PC-9 (cell line): ENCODE measurements at places on chromosomes 4 and X. TPM values are rescaled to one million over a fixed set of nuclear protein-coding genes. Genes with fewer than 3 reads are reported as not detected.

DNA sequence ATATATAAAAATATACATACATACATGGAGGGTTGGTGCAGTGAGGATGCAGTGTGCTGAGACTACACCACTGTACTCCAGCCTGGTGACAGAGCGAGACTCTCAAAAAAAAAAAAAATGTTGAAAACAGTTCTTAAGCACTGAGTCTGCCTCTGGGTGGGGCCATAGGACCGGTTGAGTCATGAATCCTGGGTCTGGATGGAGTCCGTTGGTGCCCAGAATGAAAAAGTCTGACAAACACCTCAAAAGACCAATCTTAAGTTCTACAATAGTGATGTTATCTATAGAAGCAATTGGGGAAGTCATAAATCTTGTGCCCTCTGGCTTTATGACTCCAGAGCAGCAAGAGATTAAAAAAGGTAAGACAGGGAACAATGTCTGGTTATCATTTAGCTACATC, 70.4 kb downstream of the FGFBP1 start:
- H3K4me1 ChIP-seq = no peaks in the 10 kb centered on the region
- H3K27me3 ChIP-seq = no peaks in the 10 kb centered on the region
- no peak for DNase-seq
- H3K27ac ChIP-seq = no peak overlapping the region
- H3K4me3 ChIP-seq = no peak overlapping the region

DNA sequence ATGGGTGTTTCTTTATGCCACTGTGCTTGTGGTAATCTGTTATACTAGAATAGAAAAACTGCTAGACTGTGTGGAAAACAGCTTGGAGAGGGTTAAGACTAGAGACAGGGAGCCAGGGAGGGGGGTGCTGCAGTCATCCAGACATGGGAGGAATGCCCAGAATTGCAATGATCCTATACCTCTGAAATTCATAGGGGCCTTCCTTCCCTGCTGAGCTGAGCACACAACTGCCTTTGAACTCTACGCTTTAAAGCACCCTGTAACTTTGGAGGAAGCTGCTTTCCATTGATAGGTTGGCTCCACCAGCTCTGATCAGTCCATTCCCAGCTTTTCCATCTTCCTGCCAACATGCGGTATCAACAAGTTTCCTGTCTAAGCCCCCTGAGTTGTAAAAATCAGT, 155.9 kb upstream of the RASGEF1B start:
- no peaks in the 10 kb centered on the region for H3K27me3 ChIP-seq
- DNase-seq = no peak
- H3K36me3 ChIP-seq = no peaks in the 10 kb centered on the region
- H3K4me3 ChIP-seq = no peak overlapping the region

- DNase-seq = no peak
- H3K4me3 ChIP-seq = no peak overlapping the region
- H3K36me3 ChIP-seq = no peaks in the 10 kb centered on the region
- no peaks in the 10 kb centered on the region for H3K4me1 ChIP-seq
- H3K27ac ChIP-seq = no peak overlapping the region
- no peaks in the 10 kb centered on the region for H3K27me3 ChIP-seq
Observed at GRCh38 chr4:120025516-120025915, 41.1 kb downstream of the MAD2L1 start.

- no peaks in the 10 kb centered on the region for H3K36me3 ChIP-seq
- no peak overlapping the region for H3K27ac ChIP-seq
- no peaks in the 10 kb centered on the region for H3K4me1 ChIP-seq
- H3K27me3 ChIP-seq = no peaks in the 10 kb centered on the region
Observed at GRCh38 chrX:110251526-110251925, 66.4 kb downstream of the AMMECR1 start.

DNA sequence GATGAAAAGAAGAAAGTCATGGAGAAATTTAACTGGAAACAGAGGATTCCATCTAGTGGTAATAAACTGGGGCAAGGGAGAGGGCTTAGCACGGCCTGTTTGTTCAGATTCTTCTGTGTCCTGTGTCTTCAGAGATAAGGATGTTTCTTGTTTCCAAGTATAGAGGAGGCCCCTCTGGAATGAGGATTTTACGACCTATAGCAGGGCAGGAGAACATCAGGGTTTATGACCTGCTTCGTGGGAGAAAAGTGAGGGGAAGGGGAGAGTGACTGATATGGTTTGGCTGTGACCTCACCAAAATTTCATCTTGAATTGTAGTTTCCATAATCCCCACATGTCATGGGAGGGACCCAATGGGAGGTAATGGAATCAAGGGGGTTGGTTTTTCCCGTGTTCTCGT, 93.0 kb upstream of the LDB2 start:
- H3K36me3 ChIP-seq = no peaks in the 10 kb centered on the region
- H3K27me3 ChIP-seq = no peaks in the 10 kb centered on the region
- DNase-seq = no peak
- no peaks in the 10 kb centered on the region for H3K4me1 ChIP-seq

- no peaks in the 10 kb centered on the region for H3K27me3 ChIP-seq
- DNase-seq = no peak
- no peak overlapping the region for H3K4me3 ChIP-seq
- H3K36me3 ChIP-seq = no peaks in the 10 kb centered on the region
- no peak overlapping the region for H3K27ac ChIP-seq
Observed at GRCh38 chrX:41322821-41323603, 10.9 kb upstream of the DDX3X start.

DNA sequence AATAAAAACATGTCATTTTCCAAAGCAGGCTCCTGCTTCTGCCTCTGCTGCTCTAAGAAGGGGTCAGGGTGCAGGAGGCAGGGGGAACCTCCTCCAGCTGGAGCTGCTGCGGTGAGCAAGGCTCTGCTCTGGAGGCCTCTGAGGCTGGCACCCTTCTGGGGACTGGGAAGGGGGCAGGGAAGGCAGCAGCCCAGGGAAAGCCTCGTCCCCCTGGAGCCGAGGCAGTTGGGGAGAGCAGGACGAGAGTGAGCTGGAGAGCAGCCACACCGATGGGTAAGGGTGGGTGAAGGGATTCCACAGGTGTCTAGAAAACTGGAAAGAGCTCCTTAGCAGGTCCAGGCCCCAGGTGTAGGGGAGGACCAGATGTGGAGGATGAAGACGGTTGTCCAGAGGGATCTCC, 2.0 kb upstream of the CTAG2 start:
- no peaks in the 10 kb centered on the region for H3K36me3 ChIP-seq
- DNase-seq = no peak
- H3K4me1 ChIP-seq = no peaks in the 10 kb centered on the region
- H3K27ac ChIP-seq = no peak overlapping the region

- DNase-seq = no peak
- no peak overlapping the region for H3K27ac ChIP-seq
- no peaks in the 10 kb centered on the region for H3K4me1 ChIP-seq
Observed at GRCh38 chr4:162911349-162911748, 255.3 kb downstream of the NAF1 start.

- H3K27me3 ChIP-seq = peaks cover 17% of the 10 kb centered on the region
Observed at GRCh38 chrX:135531813-135532212, 11.4 kb downstream of the INTS6L start.

DNA sequence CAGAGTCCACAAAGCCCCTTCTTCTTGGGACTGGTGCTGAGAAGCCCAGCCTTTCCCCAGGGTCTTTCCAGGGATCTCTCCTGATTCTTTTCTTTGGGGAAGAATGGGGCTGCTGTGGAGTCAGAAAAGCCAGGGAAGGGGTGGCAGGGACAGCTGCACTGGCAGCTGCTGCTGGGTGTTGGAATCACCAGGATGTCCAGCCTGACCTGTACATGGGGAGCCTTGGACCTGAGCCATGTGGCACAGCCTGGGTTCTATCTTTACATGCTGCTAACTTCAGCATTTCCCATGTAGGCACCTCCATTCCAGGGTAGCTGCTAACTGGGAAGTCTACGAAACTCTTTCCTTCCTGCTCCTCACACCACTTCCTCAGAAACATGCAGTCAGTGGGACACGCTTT, 36.0 kb downstream of the MED28 start:
- no peaks in the 10 kb centered on the region for H3K36me3 ChIP-seq
- DNase-seq = no peak
- no peak overlapping the region for H3K27ac ChIP-seq
- no peaks in the 10 kb centered on the region for H3K4me1 ChIP-seq
- no peak overlapping the region for H3K4me3 ChIP-seq

GRCh38 chrX:38669428-38669827, 108.1 kb downstream of the TSPAN7 start:
- no peak overlapping the region for H3K27ac ChIP-seq
- no peak overlapping the region for H3K4me3 ChIP-seq
- no peaks in the 10 kb centered on the region for H3K27me3 ChIP-seq
- no peaks in the 10 kb centered on the region for H3K36me3 ChIP-seq
- DNase-seq = no peak

DNA sequence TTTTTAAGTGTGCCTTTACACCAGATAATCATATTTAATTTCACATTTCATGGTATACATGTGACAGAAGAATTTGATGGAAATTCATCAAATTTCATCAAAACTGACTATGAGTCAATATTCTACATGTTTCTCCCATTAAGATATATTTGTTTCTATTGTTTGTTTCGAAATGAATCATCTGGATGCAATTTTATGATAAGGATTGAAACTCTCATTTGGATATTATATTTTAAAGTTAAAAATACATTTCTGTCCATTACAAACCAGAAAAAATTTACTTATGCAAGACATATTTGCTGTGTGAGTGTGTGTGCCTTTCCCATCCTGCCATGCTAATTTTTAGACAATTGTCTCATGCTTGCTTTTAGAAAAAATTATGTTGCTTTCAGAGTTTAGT, 52.2 kb downstream of the SULT1B1 start:
- no peaks in the 10 kb centered on the region for H3K4me1 ChIP-seq
- no peaks in the 10 kb centered on the region for H3K36me3 ChIP-seq
- no peak overlapping the region for H3K4me3 ChIP-seq
- H3K27ac ChIP-seq = no peak overlapping the region

DNA sequence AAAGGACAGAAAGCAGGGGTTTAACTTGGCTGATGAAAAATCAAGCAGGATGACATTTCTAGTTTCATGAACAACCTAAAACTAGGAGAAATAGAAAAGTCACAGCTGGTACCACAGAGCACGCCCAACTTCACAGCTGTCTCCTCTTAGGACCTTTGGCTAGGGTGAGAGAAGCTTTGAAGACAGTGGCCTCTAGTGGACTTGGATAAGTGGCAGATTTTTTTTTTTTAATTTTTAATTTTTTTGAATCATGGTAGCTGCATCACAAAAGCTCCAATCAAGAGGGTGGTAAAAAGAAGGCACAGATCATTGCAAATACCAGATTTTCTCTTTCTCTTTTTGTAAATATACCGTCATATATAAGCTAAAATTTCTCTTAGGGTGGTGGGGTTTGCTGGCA, 20.2 kb upstream of the MAP3K15 start:
- H3K27ac ChIP-seq = no peak overlapping the region
- H3K36me3 ChIP-seq = no peaks in the 10 kb centered on the region

GRCh38 chr4:56575820-56576429, 70.3 kb downstream of the ARL9 start:
- H3K27me3 ChIP-seq = no peaks in the 10 kb centered on the region
- no peak overlapping the region for H3K4me3 ChIP-seq
- no peak for DNase-seq
- H3K27ac ChIP-seq = no peak overlapping the region
- no peaks in the 10 kb centered on the region for H3K4me1 ChIP-seq

- H3K27me3 ChIP-seq = no peaks in the 10 kb centered on the region
- H3K27ac ChIP-seq = no peak overlapping the region
- no peak for DNase-seq
- H3K4me3 ChIP-seq = no peak overlapping the region
Observed at GRCh38 chr4:7703688-7704087, 236.0 kb downstream of the AFAP1 start.

GRCh38 chrX:33285550-33285949, 74.2 kb upstream of the DMD start:
- H3K4me1 ChIP-seq = no peaks in the 10 kb centered on the region
- H3K27me3 ChIP-seq = no peaks in the 10 kb centered on the region
- no peak overlapping the region for H3K27ac ChIP-seq
- no peak overlapping the region for H3K4me3 ChIP-seq

- H3K4me3 ChIP-seq = no peak overlapping the region
- 0 out of 2 replicates have a peak, but pooled peaks cover 8% of the 10 kb centered on the region for H3K36me3 ChIP-seq
- H3K4me1 ChIP-seq = no peaks in the 10 kb centered on the region
- H3K27me3 ChIP-seq = no peaks in the 10 kb centered on the region
Observed at GRCh38 chr4:26410385-26411293, 79.6 kb downstream of the CCKAR start.

DNA sequence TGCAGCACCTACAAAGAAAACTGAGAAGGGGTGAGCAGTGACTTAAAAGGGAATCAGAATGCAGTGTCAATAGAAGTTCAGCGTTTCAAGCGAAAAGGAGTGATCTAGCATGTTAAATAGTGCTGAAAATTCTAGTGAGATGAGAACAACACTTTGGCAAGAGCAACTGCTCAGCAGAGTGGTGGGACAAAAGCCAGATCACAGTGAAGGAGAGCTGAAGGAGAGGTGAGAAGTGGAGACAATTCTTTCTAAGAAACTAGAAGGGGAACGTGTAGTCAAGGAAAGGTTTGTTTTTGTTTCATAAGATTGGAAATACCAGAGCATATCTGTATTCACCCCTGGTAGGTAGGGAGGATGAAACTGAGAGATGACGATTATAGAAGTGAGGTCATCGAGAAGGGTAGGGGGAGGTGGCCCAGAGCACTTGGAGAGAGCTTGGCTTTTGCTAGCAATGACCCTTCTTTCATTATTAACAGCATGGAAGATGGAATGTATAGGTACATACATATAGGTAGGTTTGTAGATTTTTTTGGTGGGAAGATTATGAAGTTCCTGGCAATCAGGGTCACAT, 33.7 kb downstream of the SRPX2 start:
- no peak for DNase-seq
- H3K4me1 ChIP-seq = peaks cover 12% of the 10 kb centered on the region; the same call in 1 of the 2 replicates
- H3K27me3 ChIP-seq = no peaks in the 10 kb centered on the region
- no peak overlapping the region for H3K4me3 ChIP-seq

DNA sequence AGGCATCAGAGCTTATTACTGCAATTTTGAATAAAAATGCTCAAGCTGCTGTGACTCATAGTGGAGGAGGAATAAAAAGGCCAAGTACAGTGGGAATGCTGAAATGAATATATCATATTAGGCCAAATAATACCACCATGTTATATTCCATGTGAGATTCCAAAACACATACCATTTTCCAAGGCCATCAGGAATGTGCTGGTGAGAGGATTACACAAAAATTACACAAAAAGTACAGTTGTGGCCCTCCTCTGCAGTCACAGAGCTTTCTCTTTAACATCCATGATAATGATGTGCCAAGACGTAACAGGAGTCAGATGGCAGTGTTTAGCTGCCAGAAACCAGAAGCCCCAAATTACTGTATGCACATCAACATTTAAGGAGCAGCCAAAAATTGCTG, 153.5 kb downstream of the PCDH18 start:
- DNase-seq = no peak
- H3K36me3 ChIP-seq = no peaks in the 10 kb centered on the region
- H3K4me1 ChIP-seq = no peaks in the 10 kb centered on the region
- H3K27ac ChIP-seq = no peak overlapping the region

COX7B gene
- 273 and 356 TPM in 2 replicates for total RNA-seq

HPRT1 gene
- total RNA-seq = 49.4 and 61.7 TPM in 2 replicates

NIPAL1 gene
- 7.0 and 8.2 TPM in 2 replicates for total RNA-seq

ASB9 gene
- 5.7 and 5.8 TPM in 2 replicates for total RNA-seq

TSPAN7 gene
- total RNA-seq = not detected in 2 replicates

CLIC2 gene
- total RNA-seq = 0.17 and 0.33 TPM in 2 replicates

GLRB gene
- 7.0 and 7.3 TPM in 2 replicates for total RNA-seq
